OCI-LY7 (cell line): ENCODE measurements at places on chromosomes 4 and X. TPM values are rescaled to one million over a fixed set of nuclear protein-coding genes. Genes with fewer than 3 reads are reported as not detected.

The MFAP3L gene
- not detected in 2 replicates for total RNA-seq

The CCNA2 gene
- total RNA-seq: 149 and 154 TPM in 2 replicates

The SMIM10L2A gene
- 0.13 and 0.19 TPM in 2 replicates for total RNA-seq

The MMRN1 gene
- total RNA-seq: 0.13 TPM in 1 of 2 replicates, not detected in the other

The HAND2 gene
- total RNA-seq: not detected in 2 replicates

The NKX1-1 gene
- total RNA-seq: not detected in 2 replicates

DNA sequence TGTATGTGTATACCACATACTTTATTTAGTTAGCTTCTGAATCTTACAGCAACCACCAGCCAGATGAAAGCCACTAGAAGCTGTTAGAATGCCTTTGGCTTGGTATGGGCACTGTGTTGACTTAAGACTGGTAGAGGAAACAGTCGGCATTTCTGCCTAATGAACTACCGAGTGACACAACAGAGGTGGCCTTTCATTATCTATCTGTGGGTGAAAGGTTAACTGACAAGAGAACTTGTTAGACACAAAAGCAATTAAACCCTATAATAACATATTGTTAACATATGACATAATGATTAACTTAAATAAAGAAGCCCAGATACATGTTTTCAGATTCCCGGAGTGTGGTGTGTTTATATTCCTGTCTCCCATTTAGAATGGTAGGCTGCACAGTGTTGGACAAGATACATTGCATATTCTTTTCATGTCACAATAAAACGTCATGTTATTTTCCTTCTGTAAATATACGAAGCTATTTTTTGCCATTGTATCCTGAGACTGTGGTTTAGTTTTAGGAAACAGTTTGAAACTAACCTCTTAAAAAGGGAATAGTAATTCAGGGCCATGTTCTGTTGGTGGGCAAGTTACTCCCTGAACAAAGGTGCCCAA is 181.5 kb downstream of the SLIT2 start:
- DNase-seq: no peak

GRCh38 chr4:74942251-74942917 is 9.5 kb downstream of the PARM1 start:
- DNase-seq: no peak
